ENCODE measurements at places on chromosomes 1 and 21. TPM values are rescaled to one million over a fixed set of nuclear protein-coding genes. Genes with fewer than 3 reads are reported as not detected.
A peak's percentile ranks its signal among the peaks of the same experiment; 100 is the strongest.

- no peak for DNase-seq
These were observed 4.8 kb upstream of the ALG6 start for GRCh38 chr1:63362578-63362977.

DNA sequence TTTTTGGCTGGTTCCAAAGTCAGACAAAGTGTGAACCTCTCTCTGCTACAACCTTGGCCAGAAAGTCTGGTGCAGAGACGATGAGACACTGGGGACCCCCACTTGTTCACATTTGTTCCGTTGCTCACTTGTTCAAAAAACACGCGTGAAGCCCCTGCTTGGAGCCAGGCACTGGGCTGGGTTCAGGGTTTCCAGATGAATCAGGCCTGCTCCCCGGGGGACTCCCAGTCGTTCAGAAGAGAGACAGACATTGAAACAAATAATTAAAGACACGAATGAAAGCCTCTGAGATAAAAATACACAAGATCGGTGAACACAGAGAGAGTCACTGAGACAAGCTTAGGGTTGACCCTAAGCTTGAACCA, 101.5 kb upstream of the RUNX3 start:
- peak; percentile 73 for DNase-seq

DNA sequence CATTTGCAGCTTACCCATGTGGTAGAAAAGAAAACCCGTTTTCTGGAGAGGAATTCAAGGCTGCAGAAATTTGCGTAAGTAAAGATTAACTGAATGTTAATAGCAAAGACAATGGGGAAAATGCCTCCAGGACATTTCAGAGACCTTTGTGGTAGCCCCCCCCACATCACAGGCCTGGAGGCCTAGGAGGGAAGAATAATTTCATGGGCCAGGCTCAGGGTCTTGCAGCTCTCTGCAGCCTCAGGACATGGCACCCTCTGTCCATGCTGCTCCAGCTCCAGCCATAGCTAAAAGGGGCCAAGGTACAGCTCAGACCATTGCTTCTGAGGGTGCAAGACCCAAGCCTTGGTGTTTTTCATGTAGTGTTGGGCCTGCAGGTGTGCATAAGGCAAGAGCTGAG, 92.7 kb upstream of the ZNF678 start:
- DNase-seq, result no peak

The PRKAA2 gene
- total RNA-seq, result 0.08 TPM

GRCh38 chr1:24632832-24633175, 10.3 kb upstream of the SRRM1 start:
- no peak for DNase-seq

The SPATA1 gene
- total RNA-seq, result 3.0 TPM

The ADORA1 gene
- not detected for total RNA-seq

DNA sequence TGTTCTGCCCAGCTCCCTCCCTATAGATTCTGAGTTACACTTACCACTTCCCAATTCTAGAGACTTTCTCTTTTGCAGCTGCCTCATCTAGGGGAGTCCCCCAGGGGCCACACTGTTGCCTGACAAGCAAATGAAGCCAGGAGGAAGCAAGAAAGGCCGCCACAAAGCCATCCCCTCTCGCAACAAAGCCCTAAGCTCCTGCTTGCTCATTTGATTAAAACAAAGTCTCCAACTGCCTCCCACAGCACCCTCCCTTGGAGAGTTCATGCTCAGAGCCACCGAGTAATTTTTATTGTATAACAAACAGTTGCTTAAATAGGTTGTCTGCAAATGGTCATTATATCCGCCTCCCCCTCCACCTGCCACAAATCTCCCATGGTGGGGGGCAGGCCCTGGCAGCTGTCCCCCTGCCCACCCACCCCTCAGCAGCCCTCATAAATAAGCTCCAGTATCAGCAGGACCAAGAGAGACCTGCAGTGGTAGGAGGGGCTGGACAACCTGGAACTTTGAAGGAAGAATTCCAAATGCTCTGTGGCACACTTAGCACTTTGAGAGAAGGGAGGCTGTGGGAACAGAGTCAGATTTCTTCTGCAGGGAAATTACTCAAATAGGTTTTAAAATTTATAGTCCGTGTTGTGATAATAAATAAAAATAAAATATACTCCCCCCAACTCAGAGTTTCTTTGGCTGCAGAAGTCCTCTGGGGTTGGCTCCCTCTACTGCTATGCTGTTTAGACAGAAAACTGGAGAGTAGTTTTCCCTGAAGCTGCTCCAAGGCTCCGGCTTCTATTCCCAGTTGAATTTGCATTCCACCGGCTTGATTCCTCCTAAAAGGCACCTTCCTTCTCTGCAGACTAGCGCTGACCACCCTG, 237.5 kb downstream of the TTLL7 start:
- DNase-seq, result no peak

- DNase-seq, result no peak
These were observed 17.8 kb downstream of the CASZ1 start for GRCh38 chr1:10778640-10779039.

The F13B gene
- not detected for total RNA-seq

DNA sequence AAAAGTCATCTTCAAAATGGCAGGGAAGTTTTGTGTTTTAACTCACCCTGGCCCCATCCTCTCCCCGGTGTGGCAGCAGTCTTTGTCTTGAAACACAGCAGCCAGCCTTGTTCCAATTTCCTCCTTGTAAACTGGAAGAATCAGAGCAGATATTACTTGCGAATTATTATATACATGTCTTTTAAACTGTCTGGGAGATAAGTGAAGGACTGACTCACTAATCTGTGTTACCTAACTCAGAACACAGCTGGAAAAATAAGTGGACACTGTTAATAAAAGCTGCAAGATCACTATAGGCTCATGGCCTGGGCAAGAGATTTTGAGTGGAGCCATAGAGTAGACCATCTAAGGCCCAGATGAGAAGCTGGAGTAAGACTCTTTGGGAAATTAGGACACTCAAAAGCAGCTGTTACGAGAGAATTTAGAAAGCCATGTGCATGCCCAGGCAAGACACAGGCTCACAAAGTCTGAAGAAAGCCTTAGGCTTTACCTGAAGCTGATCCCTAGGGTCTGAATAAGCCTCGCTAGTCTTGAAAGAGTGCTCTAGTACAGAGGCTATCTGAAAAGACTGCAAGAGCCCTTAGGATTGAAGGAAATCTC, 233.0 kb upstream of the RAB4A start:
- no peak for DNase-seq

GRCh38 chr1:50352428-50352827, 70.8 kb downstream of the DMRTA2 start:
- no peak for DNase-seq

DNA sequence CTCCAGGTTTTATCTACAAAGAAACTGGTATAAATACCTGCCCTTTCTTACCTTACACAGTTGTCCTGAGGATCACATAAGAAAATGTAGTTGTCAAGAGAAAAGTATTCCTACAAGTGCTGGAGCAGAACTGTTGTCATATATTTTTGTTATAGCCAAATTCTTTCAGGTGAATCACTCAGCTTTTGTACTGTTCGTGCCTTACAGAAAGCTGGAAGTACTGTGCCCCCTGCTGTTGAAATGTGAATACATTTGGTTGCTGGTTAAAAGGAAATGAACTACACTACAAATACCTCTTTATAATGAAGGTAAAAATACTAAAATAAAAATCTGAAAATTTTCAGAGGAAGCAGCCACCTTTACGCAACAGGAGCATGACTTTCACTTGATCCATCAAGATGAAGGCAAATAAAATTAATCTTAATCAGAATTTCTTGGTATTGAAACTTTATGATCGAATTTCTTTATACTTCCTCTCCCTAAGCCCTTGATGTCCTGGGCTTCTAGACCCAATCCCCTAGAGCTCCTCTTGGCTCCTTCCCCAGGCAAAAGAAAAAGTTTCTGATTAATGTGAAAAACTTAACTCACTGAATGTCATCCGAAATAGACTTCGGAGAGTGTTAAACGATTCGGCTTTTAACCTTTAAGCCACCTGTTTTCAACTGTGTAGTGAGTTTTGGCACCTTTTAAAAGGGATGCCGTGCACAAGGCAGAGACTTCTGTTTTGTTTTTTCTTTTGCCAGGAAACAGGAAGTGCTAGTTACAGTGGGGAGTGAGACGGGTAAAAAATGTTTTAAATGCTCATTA, 12.5 kb downstream of the CHML start:
- DNase-seq, result no peak

DNA sequence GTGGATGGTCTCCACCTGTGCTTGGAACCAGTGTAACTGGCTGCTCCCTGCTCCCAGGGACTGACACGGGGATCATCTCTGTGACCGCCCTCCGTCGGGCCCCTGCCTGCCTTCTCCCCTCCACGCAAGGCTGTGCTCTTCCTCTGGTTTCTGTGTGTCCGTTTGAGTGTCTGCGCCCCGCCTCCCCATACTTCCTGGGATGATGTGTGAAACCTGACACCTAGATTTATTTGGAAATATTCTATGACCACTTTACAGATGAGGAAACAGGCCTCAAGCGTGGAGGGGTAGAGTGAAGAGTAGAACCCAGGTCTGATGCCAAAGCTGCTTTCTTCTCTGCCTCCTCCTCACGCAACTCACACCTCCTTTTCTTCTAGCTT, 24.3 kb downstream of the LDLRAP1 start:
- DNase-seq, result no peak

DNA sequence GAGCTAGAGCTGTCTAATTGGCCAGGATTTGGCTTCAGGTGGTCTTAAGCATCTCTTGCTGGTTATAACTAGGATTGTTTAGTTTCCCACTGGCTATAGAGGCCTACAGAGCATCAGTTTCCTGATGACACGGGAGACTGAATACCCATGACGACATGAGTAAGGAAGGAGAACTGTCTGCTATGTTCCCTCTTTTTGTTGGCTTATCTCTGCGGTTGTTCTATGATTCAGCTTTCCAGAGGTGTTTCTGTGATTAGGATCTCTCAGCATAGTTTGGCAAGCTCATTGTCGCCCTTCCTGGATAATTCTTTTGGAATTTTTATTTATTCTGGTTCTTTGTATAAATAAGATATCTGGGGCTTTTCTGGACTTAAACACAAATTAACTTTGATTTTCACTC, 163.4 kb downstream of the OLFM3 start:
- no peak for DNase-seq

DNA sequence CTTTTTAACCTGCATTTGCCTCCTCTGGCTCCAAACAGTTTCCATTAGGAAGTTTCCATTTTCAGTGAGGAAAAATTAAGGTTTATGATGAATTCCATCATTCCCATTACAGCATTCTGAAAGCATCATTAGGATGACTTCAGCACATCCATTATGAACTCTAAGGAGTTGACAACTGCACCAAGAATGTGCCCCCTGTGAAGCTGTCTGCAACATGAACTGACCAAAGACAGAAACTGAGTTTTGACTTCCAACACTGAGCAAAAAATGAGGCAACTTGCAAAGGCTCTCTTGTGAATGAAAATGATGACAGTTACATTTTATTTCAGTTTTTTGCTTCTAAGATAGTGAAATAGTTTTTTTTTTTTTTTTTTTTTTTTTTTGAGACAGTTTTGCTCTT, 18.3 kb upstream of the KCNE1 start:
- no peak for DNase-seq

GRCh38 chr21:39087238-39088030, 95.8 kb downstream of the PSMG1 start:
- no peak for DNase-seq

GRCh38 chr21:26840912-26841311, 4.3 kb downstream of the ADAMTS1 start:
- no peak for DNase-seq

- no peak for DNase-seq
These were observed 418.9 kb upstream of the ADGRL2 start for GRCh38 chr1:81381881-81382280.

The PPIAL4G gene
- total RNA-seq, result 0.23 TPM

DNA sequence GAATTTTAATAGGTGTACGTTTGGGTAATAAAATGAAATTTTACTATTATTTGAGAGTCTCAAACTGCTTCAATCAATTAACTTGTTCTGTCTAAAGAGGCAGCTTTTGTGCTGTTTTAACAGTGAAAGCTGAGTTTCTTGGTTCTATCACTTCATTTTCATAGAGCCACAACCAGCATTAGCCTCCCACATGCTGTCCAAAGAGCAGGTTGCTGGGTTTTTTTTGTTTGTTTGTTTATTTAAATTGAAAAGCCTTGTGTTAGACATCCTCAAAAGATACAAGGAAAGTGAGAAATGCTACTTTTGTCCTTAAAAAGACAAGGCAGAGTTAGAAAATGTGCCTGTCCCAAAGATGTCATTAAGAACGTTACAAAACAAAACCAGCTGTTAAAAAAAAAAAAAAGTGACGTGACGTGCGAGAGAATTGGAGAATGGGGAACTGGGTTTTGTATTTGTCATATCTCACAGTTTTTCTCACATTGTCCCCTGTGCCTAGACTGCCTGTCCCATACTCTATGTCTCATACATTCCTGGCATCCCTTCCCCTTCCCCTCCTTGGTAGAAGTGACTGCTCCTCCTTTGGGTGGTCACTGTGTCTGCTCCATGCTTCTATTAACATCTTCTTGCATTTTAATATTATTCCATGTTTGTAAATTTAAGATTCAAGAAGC, 63.1 kb upstream of the CD34 start:
- DNase-seq, result no peak

- no peak for DNase-seq
These were observed 21.1 kb downstream of the GNG4 start for GRCh38 chr1:235628316-235629005.

DNA sequence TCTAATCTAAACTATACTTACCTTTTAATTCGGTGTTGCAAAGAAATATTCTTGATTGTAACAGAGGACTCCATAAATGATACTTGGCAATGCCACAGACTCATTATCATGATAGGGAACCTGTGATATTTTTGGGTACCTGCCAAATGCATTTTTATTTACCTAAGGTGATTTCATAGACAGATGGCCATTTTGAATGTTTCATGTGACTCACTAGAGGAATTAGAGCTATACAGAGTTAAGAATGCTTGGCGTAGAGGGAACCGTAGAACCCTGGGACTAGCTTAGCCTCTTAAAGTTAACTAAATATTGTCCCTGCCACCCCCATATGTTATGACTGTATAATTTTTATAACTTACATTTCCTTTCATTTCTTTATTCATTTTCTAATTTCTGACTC, 136.1 kb downstream of the DISP1 start:
- no peak for DNase-seq

GRCh38 chr1:244705261-244706234, 52.6 kb downstream of the DESI2 start:
- DNase-seq, result no peak

- DNase-seq, result no peak
These were observed 121.3 kb upstream of the IPO9 start for GRCh38 chr1:201707656-201708055.

The FAM72B gene
- total RNA-seq, result 36.7 TPM

- DNase-seq, result no peak
These were observed 2.6 kb upstream of the PYCR2 start for GRCh38 chr1:225926551-225927113.

GRCh38 chr1:150976879-150977694, 2.5 kb upstream of the CERS2 start:
- DNase-seq, result peak; percentile 85

- DNase-seq, result no peak
These were observed 215.3 kb upstream of the PTGFR start for GRCh38 chr1:78275456-78275855.

DNA sequence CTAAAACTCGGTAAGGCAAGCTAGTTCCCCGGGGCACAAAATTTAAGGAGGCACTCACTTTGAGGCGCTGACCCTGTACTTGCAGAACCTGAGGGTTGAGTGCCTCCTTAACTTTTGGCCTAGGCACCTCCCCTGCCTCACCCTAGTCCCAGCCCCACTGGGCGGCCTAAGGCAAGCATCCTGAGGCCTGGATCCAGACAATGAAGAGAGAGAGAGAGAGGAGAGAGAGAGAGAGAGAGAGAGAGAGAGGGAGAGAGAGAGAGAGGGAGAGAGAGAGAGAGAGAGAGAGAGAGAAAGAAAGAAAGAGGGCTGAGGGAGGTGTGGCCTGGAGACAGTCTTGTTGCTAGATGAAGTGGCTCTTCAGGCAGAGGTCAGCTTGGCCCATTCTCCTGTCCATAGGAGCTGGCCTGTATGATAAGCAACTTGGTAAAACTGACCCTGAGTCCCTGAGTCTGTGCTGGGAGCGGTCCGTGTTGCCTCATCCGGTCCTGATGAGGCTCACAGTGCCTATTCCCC, 7.4 kb upstream of the LRRN2 start:
- no peak for DNase-seq
